ENCODE measurements at places on chromosomes 1 and 21.

DNA sequence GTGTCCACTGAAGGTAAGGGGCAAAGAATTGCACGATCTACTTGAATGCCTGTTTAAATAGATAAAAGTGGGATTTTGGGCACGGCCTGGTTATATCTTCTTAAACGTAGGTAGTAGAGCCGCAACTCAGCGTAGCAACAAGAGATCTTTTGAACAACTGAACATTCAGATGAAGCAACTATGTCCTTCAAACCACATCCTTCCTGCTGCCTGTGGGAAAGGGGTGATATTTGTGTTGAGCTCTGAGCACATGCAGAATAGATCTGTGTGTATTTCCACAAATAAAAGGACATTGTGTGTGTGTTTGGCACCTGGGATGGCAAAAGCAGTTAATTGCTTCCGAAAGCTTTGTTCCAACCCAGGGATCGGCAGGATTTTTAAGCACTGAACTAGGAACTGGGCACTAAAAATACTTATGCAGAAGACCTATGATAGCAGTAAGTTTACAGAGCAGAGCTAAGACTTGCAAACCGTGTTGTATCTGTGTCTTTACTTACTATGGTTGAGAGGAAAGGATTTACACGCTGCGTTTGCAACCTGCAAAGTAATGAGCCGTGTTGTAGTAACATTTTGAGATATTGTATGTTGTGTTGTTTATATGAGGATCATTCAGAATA is 333.4 kb downstream of the CHRM3 start:
- DNase-seq: no peak

DNA sequence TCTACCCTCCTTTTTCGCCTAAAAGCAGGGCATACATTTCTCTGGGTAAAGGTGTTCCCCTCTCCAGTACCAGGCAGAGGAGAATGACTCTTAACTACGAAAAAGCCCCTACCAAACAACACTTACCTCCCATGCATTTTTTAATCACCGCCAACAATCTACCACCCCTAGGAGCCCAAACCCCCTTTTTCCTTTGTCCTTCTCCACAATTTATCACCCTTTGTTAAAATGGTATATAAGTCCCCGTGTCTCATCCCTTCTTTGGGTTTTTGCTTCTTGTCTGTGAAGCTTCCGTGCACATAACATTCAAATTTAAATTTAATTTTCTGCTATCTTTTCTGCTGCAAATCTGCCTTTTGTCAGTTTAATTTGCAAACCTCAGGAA is 27.6 kb upstream of the COL18A1 start:
- no peak for DNase-seq

GRCh38 chr21:33495743-33496142 is 4.2 kb upstream of the DNAJC28 start:
- DNase-seq: no peak

- DNase-seq: no peak
These were observed 747.9 kb upstream of the NCAM2 start for GRCh38 chr21:20250337-20250736.

GRCh38 chr1:115262886-115263285 is 75.2 kb downstream of the NGF start:
- DNase-seq: peak; percentile 22

DNA sequence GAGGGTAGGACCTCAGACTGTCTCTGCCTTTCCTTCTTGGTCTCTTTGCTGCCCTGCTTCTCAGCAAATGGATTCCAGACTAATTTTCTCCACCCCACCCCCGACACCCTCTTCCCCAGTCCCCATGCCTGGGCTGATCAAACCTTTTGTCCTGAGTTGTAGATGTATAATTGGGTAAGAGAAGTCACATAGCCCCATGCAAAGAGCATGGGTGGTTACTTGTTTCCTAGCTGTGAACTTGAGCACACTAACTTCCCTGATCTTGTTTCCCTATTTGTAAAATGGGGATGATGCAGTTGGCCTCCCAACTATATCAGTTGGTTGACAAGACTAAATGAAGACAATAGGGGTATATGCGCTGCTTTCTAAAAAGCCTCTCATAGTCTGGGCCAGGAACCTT is 9.2 kb downstream of the PADI6 start:
- no peak for DNase-seq

GRCh38 chr1:118927427-118928187 is 60.5 kb downstream of the TBX15 start:
- peak; percentile 19 for DNase-seq

DNA sequence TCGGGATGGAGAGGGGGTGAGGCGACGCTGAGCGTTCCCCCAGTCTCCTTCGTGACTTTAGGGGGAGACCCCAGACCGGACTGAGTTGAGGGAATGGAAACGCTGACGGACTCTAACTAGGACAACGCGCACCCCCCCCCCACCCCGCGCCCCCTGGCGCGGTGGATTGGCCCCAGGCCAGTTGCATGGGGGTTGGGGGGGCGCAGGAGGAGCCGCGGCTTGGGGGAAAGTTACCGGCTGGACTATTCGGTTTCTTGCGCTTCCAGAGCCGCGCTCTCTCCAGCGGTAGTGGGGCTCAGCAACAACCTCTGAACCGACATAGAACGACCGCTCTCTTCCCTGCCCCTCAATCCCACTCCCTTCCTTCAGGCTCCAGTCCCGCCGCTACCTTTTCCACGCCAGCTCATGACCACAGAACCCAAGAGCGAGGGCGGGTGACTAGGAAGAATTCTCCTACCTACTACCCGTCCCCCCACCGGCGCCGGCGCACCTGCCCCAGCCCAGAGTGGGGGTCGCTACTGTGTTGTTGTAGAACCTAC is 694 bp downstream of the ZBTB7B start:
- peak; percentile 34 for DNase-seq

- no peak for DNase-seq
These were observed 83.3 kb downstream of the ETS2 start for GRCh38 chr21:38888991-38889561.

DNA sequence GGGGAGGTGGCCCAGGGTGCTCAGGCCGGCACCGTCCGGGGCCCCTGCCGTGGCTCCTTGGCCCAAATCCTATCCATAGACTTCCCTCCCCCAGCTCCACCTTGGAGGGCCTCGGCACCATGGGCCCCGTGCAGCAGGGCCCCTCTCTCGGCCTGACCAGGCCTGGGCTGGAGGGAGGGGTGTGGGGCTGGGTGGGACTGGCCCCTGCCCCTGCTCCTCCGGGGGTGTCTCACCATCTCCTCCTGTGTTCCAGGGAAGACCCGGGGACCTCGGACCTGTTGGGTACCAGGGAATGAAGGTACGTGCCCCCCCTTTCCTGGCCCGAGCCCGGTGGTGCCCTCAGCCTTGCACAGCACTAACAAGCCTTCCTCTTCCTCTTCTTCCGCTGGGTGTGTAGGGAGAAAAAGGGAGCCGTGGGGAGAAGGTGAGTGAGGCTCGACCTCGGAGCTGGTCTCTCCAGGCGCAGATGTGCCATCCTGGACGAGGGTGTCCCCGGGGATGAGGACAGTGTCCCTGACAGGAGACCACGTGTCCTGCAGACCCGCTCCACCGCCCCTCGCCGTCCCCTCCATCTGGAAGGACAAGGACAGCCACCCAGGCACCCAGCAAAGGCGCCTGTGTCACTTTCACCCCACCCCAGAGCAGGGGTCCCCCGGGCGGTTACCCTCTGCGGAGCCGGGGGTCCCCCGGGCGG is 7.9 kb downstream of the COL6A1 start:
- DNase-seq: no peak

- DNase-seq: peak; percentile 44
These were observed 475.6 kb downstream of the LTN1 start for GRCh38 chr21:28516991-28517592.

DNA sequence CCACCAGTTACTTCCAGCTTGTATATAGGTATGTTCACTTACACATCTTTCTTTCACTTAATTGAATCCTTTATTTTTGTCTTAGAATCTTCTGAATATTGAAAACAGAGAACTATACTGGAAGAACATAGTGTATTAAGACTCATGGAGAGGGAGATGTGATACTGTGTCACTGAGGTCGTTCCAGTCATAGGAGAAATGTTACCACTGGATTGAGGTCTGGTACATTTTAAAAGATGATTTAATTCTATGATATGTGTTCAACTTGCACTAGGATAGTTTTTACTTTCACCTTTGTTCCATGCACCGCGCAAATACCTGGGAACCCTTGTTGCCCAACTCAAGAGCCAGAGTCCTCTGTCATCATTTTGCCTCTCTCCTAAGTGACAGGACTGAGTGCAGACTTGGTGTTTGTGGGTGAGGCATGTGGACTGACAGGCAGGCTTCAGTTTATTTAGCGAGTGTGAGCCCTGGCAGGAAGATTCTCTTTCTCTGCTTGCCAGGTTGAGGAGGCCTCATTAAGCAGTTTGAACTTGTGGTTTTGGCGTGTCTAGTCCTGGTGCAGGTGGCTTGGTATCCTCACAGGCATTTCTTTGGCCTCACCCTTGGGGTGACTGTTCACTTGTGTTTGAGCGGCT is 63.7 kb downstream of the DYRK1A start:
- DNase-seq: no peak

DNA sequence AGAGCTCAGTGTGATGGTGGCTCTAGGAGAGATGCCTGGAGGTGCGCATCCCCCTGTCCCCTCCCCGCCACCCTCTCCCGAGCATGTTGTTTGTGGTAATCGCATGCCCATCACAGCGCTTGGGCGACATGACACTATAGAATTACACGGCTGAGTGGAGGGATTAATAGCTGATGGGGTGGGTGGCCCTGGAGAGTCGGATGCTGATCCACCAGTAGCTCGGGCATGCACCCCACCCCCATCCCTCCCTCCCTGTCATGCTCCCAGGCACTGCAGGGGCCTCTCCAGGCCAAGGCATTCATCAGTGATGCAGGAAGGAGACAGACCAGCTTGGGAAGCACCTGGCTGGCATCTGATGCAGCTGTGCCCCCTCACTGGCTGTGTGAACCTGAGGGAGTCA is 159.0 kb upstream of the IGSF21 start:
- no peak for DNase-seq

- DNase-seq: peak; percentile 14
These were observed 37.2 kb upstream of the AIM2 start for GRCh38 chr1:159113596-159114433.

- DNase-seq: no peak
These were observed 40.5 kb downstream of the CD34 start for GRCh38 chr1:207870306-207871031.

DNA sequence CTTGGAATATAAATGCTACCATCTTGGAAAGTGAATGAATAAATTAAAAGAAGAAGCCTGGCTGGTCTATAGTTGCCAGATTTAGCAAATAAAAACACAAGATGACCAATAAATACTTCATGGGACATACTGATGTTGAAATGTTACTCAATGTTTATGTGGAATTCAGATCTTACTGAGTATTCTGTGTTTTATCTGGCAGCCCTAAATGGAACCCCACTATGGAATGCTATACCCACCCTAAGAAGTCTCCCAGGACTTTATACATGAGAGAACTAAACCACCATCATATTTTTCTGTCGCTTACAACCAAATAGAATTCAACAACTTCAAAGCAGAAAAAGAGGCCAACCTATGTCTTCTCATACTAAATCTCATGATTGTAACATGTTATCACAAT is 177.6 kb upstream of the HMCN1 start:
- DNase-seq: peak; percentile 18

DNA sequence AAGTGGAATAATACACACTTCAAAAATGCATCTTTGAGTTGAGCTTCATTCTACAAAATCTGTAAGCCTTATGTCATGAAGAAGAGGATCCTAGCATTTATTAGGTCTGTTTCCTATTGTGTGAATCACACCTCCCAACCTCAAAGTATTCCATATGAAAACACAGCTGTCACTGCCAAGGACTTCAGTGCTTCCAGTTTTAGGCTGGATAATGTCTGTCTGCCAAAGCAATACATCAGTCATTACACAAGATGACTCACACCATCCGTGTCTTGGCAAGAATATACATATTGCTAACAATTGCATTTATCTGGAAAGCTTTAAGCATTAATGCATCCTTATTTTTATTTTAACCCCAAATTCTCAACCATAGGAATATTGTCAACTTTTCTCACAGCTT is 125.7 kb upstream of the TMPRSS15 start:
- DNase-seq: no peak

DNA sequence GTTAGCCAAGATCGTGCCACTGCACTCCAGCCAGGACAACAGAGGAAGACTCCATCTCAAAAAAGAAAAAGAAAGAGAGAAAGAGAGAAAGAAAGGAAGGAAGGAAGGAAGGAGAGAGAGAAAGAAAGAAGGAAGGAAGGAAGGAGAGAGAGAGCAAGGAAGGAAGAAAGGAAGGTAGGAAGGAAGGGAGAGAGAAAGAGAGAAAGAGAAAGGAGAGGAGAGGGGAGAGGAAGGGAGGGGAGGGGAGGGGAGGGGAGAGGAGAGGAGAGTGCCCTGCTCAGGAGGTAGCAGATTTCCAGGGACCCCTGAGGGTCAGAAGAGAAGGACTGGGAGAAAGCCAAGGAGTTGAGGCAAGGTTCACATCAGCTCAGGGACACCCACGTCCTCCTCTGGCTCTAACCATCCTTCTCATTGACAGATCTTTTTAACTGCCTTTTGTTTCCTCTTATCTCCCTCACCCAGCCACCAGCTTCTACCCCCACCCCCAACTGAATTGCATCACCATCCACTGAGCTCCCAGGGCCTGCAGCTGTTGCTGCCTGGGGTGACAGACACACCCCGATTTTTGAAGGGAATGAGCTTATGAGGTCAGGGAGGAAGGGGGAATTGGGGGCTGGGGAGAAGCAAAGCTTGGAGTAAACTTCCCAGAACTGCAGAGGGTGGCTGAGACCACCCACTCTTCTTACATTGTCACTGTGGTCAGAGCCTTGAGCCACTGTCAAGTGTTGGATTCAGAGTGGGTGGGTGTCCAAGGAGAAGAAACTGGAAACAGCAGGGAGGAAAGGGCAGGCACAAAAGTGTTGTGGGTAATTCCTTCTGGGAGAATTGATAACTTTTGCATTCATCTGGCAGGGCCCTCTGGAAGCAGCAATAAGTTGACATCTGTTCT is 91.6 kb downstream of the GLUL start:
- DNase-seq: peak; percentile 15

- no peak for DNase-seq
These were observed 208.4 kb downstream of the MATN1 start for GRCh38 chr1:30514945-30515344.

DNA sequence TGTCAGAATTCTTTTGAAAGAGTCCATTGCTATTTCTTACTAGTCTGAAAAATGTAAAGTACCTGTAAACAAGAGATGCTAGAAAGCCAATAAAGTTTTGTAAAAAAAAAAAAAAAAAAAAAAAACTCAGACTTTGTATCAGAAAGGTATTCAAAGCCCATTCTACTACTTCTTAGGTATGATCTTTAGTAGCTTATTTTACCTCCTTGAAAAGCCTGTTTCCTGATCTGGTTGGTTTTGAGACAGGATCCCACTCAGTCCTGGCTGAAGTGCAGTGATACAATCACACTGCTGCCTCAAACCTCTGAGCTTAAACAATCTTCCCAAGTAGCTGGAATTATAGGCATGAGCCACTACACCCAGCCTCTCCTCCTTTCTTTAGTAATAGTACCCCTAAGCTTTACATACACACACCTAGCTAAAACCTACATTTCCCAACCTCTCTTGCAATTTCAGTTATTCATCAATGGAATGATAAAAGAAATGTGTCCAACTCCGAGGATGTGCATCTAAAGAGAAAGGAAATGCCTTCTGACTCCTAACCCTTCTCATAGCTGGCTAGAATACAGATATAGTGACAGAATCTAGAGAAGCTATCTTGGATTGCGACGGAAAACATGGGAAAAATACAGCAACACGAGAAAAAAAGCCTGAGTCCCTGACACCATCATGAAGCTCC is 30.6 kb downstream of the EPS15 start:
- DNase-seq: peak; percentile 2

Data from EL (cell line).